ENCODE measurements at places on chromosomes 7 and 10.

DNA sequence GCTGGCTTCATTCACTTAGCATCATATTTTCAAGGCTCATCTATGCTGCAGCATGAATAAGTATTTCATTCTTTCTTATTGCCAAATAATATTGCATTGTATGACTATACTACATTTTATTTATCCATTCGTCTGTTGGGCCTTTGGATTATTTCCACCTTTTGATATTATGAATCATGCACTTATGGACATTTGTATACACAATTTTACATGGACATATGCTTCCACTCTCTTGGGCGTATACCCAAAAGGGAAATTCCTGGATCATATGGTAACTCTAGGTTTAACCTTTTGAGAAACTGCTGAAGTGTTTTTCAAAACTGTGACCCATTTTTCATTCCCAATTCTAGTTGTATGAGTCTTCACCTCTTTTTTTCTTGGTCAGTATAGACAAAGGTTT lies 80.3 kb upstream of the GNAI1 start:
- no peak for DNase-seq

GRCh38 chr10:35299016-35299415 lies 37.3 kb upstream of the CCNY start:
- DNase-seq: no peak

DNA sequence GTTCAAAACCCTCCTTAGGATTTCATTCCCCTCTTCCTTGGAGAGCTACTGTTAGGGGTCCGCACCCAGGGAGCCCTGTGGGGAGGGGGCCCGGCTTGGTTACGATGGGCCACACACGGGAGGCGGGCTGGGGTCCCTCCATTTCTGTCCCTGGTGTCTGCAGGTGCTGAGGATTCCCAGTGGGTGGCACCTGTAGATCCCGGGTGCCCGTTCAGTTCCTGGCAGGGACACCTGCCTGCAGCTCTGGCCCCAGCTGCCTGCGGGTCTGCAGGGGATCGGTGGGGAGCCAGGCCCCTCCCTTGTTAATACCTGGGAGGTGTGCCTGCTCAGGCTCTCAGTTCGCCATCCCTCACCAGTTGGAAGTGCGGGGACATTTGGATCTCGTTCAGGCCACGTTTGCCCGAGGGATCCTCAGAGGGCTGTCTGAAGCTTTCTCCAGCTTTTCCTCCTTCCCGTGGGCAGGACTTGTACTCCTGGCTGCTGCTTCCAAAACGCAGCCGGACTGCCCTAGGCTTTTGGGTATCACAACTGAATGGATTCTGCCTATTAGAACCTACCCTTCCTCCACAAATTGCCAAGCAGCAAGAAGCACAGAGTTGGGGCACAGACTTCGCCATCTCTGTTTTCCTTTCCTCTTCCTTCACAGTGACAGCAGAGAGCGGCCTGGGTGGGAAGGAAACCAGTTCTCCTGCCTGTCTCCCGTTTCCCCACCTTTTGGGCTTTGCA lies 22.3 kb upstream of the IL15RA start:
- DNase-seq: no peak

DNA sequence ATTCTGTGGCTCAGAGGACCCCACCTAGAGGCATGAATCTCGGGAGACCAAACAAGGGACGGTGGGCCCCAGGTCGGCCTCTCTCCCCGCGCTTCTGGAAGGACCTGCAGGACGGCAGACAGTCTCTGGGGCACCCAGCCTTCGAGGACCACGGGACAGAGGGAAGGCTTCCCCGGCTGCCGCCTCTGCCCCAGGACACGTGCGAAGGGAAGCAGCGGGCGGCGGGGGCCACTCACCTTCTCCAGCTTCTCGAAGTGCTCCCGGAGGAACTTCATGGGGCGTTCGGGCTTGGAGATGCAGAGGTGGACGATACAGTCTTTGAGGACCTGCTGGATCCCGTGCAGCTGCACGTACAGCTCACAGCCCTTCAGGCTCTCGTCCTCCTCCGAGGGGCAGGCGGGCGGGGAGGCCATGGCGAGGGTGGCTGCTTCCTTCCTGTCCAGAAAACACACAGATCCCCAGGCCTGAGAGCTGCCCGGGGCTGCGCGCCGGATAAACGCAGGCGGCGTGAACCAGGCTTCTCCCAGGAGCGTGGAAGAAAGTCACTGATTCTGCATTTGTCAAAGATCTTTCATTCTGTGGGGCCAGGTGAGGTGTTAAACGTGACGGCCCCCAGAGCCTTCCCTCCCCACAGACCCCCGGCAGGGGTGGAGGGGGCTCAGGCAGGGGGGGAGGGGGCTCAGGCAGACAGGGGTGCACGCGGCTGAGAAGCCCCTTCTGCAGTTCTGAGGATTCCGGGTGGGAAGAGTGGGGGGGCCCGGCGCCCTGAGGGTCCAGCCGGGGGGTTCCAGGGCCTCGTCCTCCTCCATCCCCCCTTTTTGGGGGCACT lies 15.2 kb upstream of the DNAAF5 start:
- DNase-seq: no peak

DNA sequence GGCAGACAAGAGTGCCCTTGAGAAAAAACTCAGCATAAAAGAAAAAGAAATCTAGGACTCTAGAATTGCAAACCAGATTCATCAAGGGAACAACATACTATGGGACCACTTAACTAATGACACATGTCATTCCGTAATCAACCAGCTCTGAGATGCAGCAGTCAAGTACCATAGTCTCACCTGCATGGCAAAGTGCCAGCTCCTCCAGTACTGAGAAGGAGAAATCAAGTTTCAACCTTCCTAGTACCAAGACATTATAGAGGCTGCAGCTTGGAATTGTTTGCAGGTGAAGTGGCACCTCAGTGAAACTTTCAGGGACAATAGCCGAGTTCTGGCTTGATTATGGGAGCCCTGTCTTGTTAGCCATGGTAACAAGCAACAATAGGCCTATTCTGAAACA lies 11.5 kb downstream of the STEAP1 start:
- no peak for DNase-seq

DNA sequence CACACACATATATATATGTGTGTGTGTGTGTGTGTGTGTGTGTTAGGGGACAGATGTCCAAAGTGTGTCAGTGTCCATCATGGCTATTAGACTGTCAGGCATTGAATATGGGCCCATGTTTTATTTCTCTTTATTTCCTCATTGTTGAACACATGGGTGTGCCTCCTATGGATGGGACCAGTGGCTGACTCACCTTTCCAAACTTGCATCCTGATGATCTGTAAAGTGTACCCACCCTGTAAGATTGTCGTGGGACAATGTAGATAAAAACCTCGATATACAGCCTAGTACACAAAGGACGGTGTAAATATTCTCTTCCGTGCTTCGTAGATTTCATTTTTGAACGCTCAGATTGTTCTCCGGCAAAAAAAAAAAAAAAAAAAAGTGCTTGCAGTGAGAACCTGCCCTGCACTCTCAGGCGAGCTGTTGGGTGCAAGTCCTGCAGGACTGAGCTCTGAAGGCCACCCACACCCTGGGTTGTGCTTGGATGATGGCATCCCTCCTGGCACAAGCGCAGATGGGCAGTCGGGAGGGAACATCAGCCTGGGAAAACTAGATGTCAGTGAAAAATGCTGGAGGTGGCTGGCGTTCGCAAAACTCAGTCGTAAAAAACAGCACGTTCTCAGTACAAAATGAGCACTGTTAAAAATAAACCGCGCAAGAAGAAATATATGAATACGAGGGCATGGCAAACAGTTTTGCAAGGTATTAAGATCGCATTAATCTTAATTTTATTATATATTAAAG lies 166.9 kb downstream of the CUX1 start:
- no peak for DNase-seq

DNA sequence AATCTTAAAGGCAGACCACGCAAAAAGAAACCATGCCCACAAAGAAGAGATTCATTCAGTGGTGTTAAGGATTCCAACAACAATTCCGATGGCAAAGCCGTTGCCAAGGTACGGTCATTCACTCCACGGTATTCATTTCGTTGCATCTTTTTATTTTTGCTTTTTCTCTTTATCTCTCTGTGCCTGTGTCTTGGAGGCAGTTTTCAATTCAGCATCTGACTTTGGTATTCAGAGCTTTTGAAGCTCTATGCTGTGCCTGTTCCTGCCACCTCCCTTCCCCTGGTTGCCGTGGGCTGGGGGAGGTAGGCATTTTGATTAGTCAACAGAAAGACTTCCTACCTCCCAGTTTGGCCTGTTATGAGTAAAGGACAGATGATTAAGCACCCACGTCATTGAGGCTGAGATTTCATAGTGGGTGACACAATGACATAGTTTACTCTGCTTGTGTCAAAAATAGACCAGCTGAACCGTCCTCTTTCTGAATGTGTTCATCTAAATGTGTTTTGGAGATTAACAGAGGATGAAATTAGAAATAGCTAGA lies 149.5 kb downstream of the ARID5B start:
- DNase-seq: peak; percentile 67

- DNase-seq: no peak
Measured at GRCh38 chr7:157122800-157123495, 15.8 kb upstream of the UBE3C start.

- no peak for DNase-seq
Measured at GRCh38 chr10:49172061-49172776, 16.0 kb downstream of the TMEM273 start.

DNA sequence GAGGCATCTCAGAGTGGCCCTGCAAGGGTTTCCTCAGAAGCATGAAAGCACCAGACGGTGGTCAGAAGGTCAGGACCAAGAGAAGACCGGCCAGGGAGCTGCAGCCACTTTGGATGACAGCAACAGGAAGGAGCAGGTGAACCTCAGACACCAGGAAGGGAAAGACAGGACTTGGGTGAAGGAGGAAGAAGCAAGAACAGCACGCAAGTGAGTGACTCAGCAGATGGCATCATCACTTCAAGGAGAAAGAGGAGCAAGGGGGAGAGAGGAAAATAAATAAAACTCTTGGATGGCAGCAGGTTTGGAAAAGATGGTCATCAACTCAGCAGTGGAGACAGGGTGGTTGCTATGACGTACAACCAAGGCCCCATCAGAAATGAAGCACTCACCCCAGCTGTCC lies 31.6 kb downstream of the NCAPG2 start:
- DNase-seq: no peak

GRCh38 chr10:9305018-9305655 lies 1250.6 kb downstream of the GATA3 start:
- no peak for DNase-seq

GRCh38 chr7:138903186-138903820 lies 77.9 kb downstream of the KIAA1549 start:
- peak; percentile 55 for DNase-seq

GRCh38 chr7:151327659-151328058 lies 14.0 kb upstream of the NUB1 start:
- DNase-seq: no peak

DNA sequence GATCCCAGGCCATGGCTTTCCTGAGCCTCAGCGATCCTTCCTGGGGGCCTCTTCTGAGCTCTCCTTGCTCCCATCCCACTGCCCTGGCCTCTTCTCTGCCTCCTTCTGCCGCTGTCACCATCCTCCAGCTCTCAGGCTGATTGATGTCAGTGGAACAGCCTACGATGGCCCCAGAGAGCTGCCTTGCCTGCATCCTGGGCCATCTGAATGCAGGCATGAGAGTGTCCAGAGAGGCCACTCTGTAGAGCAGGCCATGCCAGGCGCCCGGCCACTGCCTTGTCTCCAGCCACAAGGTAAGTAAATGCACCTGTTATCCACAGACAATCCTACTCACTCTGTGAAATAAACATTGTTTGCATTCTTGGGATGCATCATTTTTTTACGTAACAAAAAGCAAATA lies 171.4 kb upstream of the PPP2R2D start:
- no peak for DNase-seq

GRCh38 chr10:96968682-96969423 lies 136.8 kb downstream of the LCOR start:
- DNase-seq: no peak

GRCh38 chr10:127090138-127090537 lies 106.3 kb downstream of the INSYN2A start:
- no peak for DNase-seq

- no peak for DNase-seq
Measured at GRCh38 chr7:126696256-126697038, 556.3 kb downstream of the GRM8 start.

DNA sequence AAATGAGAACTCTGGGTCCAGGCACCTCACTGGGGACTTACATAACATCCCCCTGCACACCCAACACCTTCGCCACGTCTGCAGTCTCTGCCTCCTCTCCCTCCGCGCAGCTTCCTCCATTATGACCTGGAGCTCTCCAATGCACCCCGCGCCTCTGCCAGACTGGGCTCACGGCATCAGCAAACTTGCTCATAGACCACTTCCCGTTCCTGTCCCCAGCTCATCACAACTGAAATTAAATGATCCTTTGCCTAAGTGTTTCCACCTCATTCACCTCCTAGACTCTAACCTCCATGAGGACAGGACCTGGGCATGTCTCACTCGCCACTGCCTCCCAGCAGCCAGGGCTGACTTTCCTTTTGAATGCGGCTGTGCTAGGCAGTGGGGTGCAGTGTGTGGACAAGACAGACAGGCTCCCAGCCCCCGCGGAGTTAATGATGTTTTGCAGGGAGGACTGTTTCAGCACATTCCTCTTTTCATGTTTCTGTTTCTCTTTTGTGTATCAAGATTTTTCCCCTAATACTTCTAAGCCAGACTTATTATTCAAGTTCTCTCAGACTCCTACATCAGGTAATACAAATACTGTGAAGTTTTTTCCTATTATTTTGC lies 18.8 kb downstream of the CHST15 start:
- no peak for DNase-seq

GRCh38 chr10:59273445-59273844 lies 88.9 kb downstream of the FAM13C start:
- DNase-seq: no peak

- no peak for DNase-seq
Measured at GRCh38 chr10:87615856-87616255, 43.8 kb upstream of the PAPSS2 start.

DNA sequence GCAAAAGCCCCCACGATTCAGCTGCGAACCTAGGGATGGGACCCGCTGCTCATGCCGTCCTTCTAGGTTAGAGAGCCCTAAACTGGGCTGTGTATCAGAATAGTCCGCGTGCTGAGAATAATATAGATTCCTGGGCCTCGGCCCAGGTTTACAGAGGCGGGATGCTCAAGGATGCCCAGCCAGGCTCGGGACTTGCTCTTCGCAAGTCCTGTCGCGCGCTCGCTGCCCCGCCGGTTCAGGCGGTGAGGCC lies 266 bp upstream of the STMP1 start:
- no peak for DNase-seq

GRCh38 chr7:1700086-1700485 lies 30.0 kb downstream of the ELFN1 start:
- DNase-seq: no peak

Measured in activated T-cell treated with anti-CD3 and anti-CD28 coated beads for 48 hours (primary cell).